GM23248 (cell line): ENCODE measurements at places on chromosomes 11 and 22. TPM values are rescaled to one million over a fixed set of nuclear protein-coding genes. Genes with fewer than 3 reads are reported as not detected.

The OR10V1 gene
- polyA plus RNA-seq: not detected in 2 replicates

The CNTF gene
- polyA plus RNA-seq: 0.23 and 0.46 TPM in 2 replicates

The LRRC74B gene
- not detected in 2 replicates for polyA plus RNA-seq

The SORL1 gene
- 0.26 and 0.30 TPM in 2 replicates for polyA plus RNA-seq

The CAT gene
- 52.5 and 54.5 TPM in 2 replicates for polyA plus RNA-seq

The IFITM1 gene
- polyA plus RNA-seq: 180 and 187 TPM in 2 replicates

The NCAPH2 gene
- 27.7 and 28.6 TPM in 2 replicates for polyA plus RNA-seq

The PRDM11 gene
- 0.24 TPM in 2 replicates for polyA plus RNA-seq

The USP35 gene
- 2.2 and 2.7 TPM in 2 replicates for polyA plus RNA-seq

The SEC14L6 gene
- polyA plus RNA-seq: not detected in 2 replicates

The DGAT2 gene
- 7.5 and 8.8 TPM in 2 replicates for polyA plus RNA-seq

The NFRKB gene
- 9.1 and 10.7 TPM in 2 replicates for polyA plus RNA-seq

The CREB3L1 gene
- polyA plus RNA-seq: 146 and 151 TPM in 2 replicates

The BACE1-AS gene
- polyA plus RNA-seq: 6.6 and 7.0 TPM in 2 replicates

The SERPING1 gene
- polyA plus RNA-seq: 319 and 327 TPM in 2 replicates

The OR5J2 gene
- not detected in 2 replicates for polyA plus RNA-seq

The TMEM191C gene
- 0.54 and 1.2 TPM in 2 replicates for polyA plus RNA-seq

The INSC gene
- polyA plus RNA-seq: 1.0 and 1.1 TPM in 2 replicates

The FAM83F gene
- polyA plus RNA-seq: not detected in 2 replicates

The TCN2 gene
- polyA plus RNA-seq: 4.5 and 4.8 TPM in 2 replicates

The NLRP14 gene
- 0.13 TPM in 1 of 2 replicates, not detected in the other for polyA plus RNA-seq

The SOX10 gene
- polyA plus RNA-seq: not detected in 2 replicates
